Endothelial cell (in vitro differentiated cells): ENCODE measurements at places on chromosomes 11 and 22.
A peak's percentile ranks its signal among the peaks of the same experiment; 100 is the strongest.

- DNase-seq, result no peak
These were observed 131.8 kb downstream of the TRIM44 start for GRCh38 chr11:35794333-35794732.

DNA sequence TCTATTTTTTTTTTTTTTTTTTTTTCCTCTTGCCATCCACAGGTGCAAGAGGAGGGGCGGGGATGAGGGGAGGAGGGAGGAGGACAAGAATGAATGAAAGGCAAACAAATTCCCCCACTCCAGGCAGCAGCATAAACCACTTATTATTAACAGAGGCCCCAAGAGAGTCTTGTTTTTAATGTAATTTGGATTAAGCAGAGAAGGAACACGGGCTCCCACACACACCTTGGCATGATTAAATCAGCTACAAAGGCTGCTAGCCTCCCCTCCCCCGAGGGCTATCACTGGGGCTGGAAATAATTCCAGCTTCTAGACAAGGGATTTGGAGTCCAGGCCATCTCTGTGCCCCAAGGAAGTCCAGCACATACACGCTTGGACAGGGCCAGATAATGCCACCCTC, 93.4 kb upstream of the DRD2 start:
- no peak for DNase-seq

GRCh38 chr11:128898580-128899344, 7.6 kb downstream of the KCNJ5 start:
- DNase-seq, result no peak

- no peak for DNase-seq
These were observed 1200.5 kb downstream of the BRD1 start for GRCh38 chr22:48627203-48627602.

- no peak for DNase-seq
These were observed 19.3 kb upstream of the CKAP5 start for GRCh38 chr11:46865340-46865739.

DNA sequence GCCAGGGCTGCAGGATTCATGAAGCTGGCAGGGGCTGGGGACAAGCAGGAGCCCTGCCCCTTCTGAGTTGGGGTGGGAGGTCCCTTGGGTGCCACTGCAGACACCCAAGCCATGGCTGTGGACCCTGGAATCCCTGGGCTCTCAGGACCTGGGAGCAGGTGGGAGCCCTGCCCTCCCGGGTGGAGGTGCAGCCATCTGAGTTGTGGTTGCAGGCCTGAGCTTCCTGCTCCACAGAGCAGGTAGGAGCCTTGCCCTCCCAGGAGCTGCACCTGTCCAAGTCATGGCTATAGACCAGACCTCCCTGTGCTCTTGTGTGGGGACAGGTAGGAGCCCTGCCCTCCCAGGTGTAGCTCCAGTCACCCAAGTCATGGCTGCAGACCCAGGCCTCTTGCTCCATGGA, 113.5 kb downstream of the ARHGAP20 start:
- DNase-seq, result no peak

- no peak for DNase-seq
These were observed 4.6 kb upstream of the BIRC3 start for GRCh38 chr11:102312667-102313066.

- no peak for DNase-seq
These were observed 24.0 kb downstream of the RAB30 start for GRCh38 chr11:83047515-83048225.

- DNase-seq, result no peak
These were observed 607 bp upstream of the ROBO4 start for GRCh38 chr11:124898263-124898680.

GRCh38 chr11:94581926-94582325, 14.8 kb downstream of the PIWIL4 start:
- no peak for DNase-seq

- DNase-seq, result peak; percentile 75
These were observed at the start of the genes BSCL2 and GNG3 for GRCh38 chr11:62707277-62707861. TSS of gene BSCL2 (minus strand) at chr11:62707424. CDS start at chr11:62707195, 229 bp downstream. TSS of gene GNG3 (plus strand) at chr11:62707676. CDS start at chr11:62708296, 620 bp downstream.

GRCh38 chr11:65870307-65870658, 2.3 kb downstream of the EFEMP2 start:
- no peak for DNase-seq

GRCh38 chr11:100152766-100153165, 534.3 kb upstream of the ARHGAP42 start:
- DNase-seq, result no peak
